ENCODE measurements at places on chromosomes 1 and 21.

DNA sequence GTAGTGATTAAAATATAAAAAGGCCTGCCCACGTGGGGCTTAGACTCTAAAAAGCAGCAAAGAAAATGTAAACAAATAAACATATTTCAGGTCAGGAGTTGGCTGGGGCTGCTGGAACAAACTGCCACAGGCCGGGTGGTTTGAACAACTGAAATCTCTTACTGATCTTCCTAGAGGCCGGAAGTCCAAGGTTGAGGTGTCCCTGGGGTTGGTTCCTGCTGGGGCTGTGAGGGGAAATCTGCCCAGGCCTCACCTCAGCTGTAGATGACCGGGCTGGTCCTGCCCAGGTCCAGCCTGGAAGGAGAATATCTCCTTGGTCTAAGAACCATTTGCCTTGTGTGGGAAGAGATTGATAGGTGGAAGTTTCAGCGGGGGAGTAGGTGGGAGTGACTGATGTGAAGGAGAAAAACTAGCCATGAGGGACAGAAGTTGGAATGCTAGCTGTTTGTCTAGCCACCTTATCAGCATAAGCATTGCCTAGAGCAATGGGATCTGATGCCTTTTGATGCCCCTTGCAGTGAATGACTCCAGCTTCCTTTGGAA lies 221.1 kb downstream of the DYRK1A start:
- DNase-seq: no peak

DNA sequence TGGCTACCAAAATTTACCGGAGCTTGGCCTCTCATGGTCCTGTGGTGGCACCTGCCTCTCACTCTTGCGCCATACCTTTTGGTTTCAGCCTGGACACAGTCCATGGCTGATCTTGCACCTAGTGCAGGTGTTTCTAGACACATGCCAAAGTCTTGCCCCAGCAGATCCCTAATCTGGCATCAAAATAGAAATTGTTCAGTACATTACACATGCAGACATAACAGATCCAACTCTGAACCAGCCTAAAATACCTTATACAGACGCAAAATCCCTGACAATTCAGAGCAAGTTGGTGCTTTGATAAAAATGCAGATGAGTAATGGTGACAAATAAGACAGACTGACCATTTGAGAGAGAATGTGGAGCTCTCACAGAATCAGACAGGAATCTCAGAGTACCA lies 44.1 kb downstream of the NGF start:
- no peak for DNase-seq

DNA sequence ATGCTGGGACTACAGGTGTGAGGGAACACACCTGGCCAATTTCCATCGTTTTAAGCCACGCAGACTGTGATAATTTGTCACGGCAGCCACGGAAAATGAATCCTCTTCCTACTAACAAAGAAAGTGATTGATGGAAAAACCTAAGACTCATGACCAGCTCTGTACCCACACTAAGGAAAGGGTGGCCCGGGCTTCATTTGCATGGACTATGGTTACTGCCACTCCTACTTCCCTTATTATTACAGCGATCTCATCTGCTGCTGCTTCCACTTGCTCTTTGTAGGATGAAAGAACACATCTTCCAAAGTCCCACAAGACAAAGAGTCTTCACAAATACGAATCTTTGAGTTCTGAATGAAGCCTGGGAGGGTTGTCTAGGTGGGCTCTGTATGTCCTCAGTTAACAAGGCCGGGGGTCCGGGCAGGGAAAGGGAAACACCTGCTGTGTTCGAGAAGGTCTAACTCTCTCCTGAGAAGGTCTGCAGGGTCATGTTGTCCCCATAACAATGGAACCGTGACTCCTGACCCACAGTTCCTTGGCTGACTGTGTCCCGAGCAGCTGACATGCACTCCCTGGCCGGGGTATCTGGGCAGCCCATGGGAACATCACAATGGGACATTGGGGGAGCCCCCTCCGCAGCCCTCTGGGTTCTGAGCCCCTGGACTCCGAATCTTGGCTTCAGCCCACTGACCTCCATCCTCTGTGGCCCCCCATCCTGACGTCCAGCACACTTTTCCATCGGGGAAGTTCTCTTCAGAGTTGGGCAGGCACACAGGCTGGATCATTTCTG lies 13.3 kb upstream of the TFF1 start:
- peak; percentile 13 for DNase-seq

- no peak for DNase-seq
Observed at GRCh38 chr1:211652371-211652770, 23.1 kb downstream of the NEK2 start.

DNA sequence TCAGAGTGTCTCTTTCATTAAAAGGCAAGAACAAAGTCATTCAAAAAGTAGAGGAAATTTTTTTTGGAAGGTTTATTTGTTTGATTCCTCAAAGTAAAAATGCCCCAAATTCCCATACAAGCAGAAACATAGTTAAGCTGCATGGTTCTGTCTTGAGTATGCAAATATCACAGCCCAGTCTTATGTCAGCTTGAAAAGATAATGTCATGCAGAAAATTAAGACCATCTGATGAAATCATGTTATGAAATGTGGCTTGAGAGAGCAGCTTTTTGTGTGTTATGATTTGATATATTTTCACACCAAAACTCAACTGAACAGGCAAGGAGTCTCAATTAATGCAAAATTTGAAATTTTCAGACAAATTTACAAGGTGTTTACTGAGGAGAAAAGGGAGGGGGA lies 411.0 kb downstream of the LMO4 start:
- DNase-seq: no peak

DNA sequence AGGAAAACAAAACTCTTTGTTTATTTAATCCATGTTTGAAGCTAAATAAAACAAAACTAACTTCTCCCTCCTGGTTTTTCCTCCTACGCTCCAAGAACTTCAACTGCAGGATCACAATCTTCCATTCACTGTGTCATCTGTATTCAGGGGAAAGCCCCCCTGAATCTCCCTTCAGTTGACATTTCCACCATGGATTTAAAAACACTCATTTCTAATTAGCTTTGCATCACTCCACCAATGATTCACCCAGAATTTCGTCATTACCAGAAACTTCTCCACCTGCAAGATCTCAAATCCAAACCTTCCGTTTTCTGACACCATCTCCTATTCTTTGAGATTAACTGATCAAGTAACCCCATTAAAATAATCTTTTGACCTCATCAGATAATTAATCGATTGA lies 10.9 kb upstream of the RGS5 start:
- DNase-seq: no peak

GRCh38 chr1:155172732-155173477 lies at the start of gene KRTCAP2:
Gene KRTCAP2, minus strand, starts transcription at chr1:155173304. Its CDS starts 80 bp downstream, at chr1:155173224.
- DNase-seq: peak; percentile 97

DNA sequence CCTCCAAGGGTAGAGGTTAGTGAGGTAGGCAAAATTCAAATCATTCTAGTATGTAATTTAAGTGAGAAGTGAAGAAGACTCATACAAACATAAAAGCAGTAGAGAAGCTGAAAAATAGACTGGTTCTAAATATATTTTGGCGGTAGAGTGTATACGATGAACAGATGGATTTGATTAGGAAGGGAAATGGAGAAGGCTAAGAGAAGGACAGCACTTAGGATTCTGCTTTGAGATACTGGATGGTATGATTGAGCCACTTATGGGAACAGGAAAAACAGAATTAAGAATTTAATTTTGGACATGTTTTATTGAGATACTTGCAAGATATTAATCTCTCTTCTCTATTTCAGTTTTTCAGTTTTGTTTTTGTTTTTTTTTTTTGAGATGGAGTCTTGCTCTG lies 60.1 kb downstream of the EPB41 start:
- no peak for DNase-seq

GRCh38 chr21:21897275-21897883 lies 899.2 kb downstream of the NCAM2 start:
- no peak for DNase-seq

DNA sequence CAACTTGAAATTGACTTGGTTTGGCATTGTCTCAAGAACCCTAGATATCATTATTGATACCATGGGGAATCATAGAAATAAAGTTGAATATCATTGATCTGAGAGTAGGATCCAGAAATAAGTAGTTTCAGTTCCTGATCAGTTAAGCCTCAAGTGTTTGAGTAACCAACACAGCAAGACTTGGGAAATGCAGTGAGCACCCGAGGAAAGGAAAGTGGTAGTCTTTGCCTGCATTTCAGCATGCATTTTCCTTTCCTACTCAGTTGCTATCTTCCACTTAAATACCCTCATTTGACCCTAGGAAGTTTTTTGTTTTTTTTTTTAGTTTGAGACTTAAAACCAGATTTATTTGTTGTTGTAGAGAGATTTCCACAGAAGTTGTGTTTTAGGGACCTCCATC lies 18.9 kb downstream of the CLEC20A start:
- peak; percentile 47 for DNase-seq

DNA sequence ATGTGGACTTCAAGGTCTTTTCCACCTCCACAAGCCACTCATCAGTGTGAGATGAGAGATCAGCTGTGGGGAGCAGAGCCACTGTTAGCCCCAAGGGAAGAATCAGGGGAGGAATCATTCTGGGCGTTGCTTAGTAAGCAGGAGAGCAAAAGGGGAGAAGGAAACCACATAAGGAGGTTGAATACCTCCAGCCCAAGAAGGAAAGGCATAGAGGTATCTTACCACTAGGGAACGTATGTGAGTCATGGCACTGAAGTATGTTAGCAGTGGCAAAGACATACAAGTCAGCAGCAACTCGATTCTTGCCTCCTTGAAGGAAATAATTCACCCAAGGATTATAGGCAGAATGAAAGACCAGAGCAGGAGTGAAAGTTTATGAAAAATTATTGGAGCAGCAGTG lies 31.6 kb upstream of the SLC5A9 start:
- no peak for DNase-seq

- DNase-seq: peak; percentile 11
Observed at GRCh38 chr1:36590771-36591170, 108.1 kb upstream of the CSF3R start.

DNA sequence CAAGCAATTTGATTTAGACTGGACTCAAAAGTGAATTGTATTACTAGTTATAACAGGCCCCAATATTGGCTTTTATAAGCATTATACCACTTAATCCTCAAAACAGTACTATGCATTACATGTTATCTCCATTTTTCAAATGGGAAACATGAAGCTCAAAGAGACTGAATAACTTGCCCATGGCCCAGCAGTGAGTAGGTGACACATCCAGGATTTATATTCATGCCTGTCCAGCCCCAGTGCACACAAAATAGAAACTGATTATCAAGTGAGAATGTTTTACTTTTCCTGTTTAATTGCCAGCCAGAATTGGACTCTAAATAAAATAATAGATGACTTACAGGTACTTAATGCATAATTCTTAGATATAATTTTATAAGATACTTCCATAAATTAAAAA lies 82.9 kb downstream of the NIBAN1 start:
- DNase-seq: no peak

- DNase-seq: peak; percentile 52
Observed at GRCh38 chr1:160539990-160540858, 17.2 kb upstream of the SLAMF6 start.

DNA sequence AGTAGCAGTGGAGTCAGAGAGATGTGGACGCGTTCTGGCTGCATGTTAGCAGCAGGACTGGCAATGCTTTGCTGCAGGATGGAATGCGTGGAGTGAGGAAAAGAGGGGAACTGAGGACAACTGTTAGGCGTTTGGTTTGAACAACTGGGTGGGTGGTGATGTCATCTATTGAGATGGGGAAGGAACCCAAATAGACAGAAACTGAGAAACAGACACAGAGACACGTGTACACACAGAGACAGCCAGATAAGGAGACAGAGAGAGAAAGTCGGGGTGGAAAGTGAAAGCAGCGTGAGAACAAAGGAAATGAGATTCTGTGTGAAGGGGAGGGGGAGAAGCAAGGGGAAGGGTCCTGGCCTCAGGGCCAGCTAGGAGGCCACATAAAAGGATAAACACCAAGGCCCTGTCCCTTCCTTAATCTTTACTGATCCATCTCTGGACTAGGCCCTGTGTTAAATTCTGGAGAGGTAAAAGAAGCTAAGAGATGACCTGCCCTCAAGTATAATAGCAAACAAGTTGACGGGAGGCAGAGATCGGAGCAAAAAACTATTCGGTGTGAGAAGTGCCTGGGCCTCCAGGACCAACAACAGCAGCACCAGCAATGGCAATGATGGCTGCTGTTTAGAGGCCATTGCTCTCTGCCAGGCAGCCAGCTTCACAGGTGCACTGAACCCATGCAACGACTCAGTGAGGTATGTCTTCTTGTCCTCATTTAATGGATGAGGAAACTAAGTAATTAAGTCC lies 31.6 kb downstream of the VWA5B1 start:
- peak; percentile 46 for DNase-seq

- no peak for DNase-seq
Observed at GRCh38 chr1:242523719-242524570, 552 bp downstream of the PLD5 start.

GRCh38 chr1:240092301-240093119 lies 827 bp downstream of the FMN2 start:
- DNase-seq: no peak

GRCh38 chr1:72845381-72845780 lies 563.0 kb upstream of the NEGR1 start:
- no peak for DNase-seq

- DNase-seq: no peak
Observed at GRCh38 chr1:178495741-178496409, 889 bp downstream of the CLEC20A start.

DNA sequence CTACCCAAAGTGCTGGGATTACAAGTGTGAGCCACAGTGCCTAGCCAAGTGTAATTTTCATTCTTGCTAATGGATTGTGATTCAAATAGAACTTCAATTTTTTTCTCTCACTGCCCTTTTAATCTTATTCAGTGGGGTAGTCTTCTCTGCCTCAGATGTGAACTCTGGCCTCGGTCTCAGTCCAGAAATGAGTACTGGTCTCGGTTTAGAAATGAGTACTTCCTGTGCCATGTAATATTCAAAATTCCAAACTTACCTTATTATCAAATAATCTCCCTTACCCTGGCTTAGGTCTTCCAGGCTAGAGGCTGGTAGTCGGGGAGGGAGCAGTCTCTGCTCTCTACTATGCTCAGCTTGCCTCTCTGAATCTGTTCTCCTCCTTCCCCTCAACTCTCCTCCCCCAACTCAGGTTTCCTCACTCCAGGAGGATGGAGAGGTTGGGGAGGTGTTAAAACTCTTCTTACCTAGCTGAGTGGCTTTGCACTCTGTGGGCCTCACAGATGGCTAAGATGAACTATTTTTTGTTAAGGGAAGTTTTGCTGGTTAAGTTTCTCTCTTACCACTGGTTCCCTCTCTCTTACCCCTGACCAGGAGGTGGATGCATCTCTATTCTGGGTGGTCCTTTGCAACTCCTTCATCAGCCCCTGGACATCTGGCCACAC lies 4.8 kb upstream of the SLAMF9 start:
- DNase-seq: no peak

DNA sequence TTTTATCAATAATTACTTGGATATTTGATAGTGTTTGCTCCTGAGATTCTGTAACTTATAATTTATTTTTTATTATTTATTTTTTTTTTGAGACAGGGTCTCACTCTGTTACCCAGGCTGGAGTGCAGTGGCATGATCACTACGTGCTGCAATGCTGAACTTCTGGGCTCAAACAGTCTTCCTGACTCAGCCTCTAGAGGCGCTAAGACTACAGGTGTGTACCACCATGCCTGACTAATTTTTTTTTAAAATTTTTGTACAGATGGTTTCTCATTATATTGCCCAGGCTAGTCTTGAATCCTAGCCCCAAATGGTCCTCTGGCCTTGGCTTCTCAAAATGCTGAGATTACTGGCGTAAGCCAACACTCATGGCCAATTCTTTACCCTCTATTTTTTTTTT lies 845.5 kb upstream of the ADGRL4 start:
- no peak for DNase-seq
